ENCODE measurements at places on chromosomes 2 and 18.
A peak's percentile ranks its signal among the peaks of the same experiment; 100 is the strongest.

- no peak for DNase-seq
Measured at GRCh38 chr2:43329637-43330036, 103.2 kb upstream of the ZFP36L2 start.

- DNase-seq, result peak; percentile 99
Measured at GRCh38 chr2:212477571-212477970, 61.0 kb downstream of the ERBB4 start.

DNA sequence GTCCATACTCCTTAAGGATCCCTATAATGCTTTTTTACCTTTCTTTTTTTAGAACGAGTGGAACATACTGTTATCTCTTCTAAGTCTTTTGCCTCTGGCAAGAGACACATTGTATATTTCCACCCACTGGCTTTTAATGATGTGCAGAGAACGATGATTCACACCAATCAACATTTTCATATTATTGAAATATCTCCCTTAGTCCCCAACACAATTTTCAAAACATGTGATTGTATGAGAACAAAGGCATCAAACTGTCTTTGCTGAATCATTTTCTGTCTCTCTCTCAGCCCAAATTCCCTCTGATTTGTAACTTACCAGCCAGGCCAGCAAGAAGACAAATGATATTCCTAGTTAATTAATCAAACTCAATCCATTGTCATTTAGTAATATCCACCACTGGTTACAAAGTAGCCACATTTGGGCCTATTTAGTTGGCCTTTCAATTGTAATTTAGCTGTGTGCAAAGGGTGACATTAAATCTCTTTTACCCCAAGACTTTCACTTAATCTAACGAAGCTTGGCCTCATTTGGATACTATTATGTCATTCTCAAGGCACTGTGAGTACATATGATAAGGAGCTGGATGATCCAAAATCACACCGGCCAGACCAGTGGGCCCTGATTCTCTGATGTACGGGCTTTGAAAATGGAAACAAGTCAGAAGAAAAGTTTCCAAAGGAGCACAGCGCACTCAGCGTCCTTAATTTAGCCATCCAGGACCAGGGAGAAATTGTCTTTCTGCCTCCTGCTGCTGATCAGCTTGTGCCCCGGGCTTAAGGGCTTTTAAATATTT is 185.1 kb downstream of the SCG2 start:
- no peak for DNase-seq

- no peak for DNase-seq
Measured at GRCh38 chr18:6561420-6561861, 146.7 kb upstream of the L3MBTL4 start.

DNA sequence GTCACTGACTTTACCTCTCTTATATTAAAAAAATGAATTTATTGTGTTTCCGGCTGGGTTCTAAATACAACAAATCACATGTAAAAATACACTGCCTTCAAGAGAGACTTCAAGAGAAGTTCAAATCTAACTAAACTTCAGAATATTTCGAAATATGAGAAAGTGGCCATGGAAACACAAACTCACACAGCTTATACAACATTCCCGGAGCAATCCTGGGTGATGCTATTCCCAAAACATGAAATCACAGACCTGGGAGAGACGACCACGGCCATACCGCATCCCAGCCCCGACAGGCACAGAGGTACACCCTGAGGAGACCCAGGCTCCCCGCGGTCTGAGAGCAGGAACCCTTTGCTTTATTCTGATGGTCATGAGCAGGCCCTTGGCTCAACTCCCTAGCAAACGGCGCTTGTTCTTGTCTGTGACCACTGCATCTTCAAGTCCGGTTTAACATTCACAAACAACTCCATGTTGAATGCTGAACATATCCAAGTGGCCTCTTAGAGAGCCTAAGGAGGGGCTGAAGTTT is 185.4 kb upstream of the REV1 start:
- no peak for DNase-seq

- no peak for DNase-seq
Measured at GRCh38 chr2:211503856-211504255, 947.5 kb downstream of the CPS1 start.

DNA sequence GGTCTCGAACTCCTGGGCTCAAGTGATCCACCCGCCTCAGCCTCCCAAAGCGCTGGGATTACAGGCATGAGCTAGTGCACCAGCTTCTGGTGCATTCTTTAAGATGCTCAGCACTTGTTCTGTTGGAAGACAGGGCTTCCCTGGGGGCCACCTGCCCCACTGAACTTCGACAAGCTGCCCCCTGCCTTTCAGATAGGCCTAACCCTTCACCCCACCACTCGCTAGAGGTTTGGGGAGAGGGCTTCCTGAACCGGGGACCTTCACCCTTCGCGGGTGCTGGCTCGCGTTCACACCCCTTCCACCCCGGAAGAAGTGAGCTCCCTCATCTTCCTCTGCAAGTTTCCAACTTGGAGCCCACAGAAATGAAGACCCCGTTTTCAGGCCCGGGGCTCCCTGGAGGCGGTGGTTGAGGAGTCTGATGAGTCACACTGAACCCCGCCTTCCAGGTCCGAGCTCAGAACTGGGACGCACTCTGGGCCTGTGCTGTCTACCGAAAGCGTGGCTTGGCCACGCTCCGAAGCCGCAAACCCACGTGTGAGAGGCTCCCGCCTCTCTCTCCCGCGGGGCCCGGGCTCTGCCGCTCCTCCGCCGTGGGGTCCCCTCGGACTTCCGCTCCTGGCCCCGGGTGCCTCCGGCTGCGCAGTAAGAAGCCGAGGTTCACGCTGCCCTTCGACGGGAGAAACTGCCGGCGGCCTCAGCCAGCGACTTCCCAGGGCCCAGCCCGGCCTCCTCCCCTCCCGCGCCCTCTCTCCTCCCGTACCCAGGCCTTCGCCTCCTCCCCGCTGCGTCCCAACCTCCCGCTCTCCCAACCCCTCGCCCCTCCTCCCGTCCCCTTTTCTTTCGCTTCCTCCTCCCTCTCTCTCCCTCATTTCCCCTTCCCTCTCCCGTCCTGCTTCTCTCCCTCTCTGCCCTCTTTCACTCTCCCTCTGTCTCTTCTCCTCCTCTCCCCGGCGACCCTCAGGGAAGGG is 47.5 kb upstream of the SP3 start:
- no peak for DNase-seq

DNA sequence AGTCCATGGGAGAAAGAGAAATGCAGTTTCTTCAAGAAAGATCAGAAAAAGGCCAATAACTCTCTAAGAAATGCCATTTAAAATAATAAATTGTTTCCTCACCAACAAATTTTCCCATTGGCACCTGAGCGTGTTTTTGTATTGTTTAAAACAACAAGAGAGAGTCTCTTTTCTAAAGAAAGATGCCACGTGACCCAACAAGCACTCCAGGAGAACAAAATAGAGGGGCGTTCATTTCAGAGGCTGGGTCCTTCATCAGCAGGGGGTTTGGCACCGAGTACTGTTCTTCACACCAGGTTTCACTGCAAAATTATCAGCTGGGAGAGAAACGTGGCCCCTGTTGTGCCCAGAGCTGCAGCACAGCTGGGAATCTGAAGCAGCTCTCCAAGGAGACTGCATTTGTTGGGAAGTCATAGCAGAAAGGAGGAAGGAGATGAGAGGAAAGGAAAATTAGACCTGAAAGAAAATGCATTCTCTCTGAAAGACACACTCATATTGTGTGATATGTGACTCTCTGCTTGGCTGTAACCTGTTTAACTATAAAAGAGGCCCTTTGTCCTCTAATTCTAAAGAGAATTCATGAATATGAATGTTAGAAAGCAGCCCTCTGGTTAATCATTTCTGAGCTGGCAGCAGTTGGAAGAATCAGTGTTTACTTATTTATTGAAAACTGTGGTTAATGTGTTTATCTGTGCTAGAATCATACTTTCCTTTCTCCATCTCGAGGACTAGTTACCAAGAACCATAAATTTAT is 205.3 kb upstream of the CDH20 start:
- DNase-seq, result no peak

- peak; percentile 10 for DNase-seq
Measured at GRCh38 chr2:41602341-41602740, 445.5 kb upstream of the PKDCC start.

DNA sequence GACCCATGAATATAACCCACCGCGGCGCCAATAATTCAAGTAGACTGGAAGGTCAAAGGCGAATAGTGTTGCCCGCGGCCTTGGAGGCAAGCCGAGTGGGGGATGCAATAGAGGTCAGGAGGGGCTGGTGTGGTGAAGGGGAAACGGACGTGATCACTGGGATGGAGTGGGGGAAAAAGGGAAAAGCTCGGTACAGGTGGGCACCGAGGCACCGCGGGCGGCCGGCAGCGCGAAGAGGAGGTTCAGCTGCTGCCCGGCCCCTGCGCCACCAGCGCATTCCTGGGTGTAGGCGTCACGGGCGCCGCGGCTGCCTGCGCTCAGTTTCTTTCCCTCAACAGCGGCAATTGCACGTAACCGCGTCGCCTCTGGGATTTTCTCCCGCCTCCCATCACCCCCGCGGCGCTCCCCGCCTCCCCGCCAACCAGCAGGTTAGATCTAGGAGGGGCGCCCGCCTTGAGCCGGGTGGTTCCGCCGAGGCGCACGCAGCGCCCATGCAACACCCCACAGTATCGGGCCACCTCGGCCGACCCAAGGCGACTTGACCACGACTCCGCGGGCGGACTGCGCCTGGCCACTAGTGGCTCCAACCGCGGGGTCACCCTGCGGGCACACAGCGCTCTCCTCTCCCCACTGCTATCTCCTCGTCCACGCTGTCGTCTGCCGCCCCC is 1.5 kb downstream of the RND3 start:
- DNase-seq, result peak; percentile 26

DNA sequence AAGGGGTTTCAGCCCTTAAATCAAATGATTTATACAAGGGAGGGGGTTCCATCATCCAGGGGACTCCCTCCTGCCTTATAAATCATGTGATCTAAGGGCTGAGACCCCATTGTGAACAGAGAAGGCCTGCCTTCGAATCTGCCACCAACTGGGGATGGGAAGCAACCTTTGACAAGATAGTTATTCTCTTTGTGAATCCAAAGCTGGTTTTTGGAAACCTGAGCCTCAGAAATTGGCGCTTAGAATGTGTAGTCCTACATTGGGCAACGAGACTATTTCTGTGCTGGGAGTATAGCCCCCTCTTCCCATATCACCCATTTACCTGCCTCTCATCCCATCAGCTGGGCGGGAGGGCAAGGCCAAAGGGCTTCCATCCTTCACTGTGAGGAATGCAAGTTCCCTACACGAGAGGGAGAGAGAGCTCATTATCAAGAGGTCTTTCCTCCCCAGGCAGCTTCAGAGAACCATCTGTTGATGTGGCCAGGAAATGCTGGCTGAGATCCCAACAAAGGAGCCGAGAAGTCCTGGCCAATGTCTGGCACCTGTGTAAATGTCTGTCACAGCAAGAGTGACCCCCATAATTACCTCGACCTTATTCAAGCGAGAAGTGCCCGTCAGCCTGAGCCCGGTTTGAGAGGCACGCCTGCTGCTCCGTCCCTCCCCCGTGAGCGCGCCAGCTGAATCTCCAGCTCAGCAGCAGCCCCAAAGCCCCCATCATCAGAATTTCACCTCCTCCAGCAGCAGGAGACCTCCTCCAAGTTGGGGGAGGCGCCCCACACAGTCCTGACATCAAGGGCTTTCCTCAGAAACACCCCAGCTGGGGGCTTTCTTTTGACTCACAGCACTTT is 48.4 kb upstream of the APCDD1 start:
- peak; percentile 70 for DNase-seq

GRCh38 chr2:27049422-27050280 is 1.8 kb upstream of the AGBL5 start:
- DNase-seq, result no peak

DNA sequence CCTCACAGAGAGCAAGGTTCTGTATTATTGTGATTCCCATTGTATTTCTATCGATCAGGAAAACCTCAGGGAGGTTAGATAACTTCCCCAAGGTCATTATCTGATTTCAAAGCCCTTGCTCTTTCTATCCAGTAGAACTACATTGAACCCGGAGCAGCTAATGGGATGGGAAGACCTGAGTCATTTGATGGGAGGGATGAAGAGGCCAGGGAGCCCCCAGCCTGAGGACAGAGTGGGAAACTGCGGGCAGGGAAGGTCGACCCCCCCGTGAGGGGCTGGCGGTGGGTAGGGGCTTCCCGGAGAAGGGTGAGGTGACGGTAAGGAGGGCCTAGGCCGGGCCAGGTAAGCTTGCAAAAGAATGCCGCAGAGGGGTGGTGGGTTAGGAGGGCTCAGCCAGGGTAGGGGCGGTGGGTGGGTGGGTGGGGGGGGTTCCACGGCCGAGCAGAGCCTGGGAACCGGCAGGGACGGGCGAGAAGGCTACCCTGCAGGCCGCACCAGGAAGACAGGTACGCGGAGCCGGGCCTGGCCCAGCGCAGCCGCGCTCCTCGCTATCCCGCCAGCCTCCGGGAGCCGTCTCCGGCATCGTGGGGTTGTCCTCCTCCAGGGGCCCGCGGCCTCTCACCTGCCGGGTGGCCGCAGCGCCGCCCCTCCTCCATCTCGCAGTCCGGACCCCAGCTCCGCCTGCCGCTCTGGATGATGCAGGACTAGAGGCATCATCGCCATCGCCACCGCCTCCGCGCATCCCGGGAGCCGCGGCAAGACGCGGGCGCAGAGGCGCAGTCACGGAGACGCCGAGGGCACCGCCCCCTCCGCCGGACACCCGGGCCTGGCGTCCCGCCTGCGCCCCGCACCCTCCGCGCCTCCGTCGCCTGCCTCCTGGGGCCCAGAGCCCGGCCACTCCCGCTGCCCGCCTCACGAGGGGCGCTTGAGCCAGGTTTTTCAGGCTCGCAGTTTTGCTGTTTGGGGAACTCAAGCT is at the start of gene GPR75:
GPR75 (minus strand) TSS at position 762 of the 976 bp plus-strand sequence. CDS start 5,211 bp downstream, outside the sequence.
- DNase-seq, result no peak

- no peak for DNase-seq
Measured at GRCh38 chr2:161972866-161973265, 101.1 kb downstream of the DPP4 start.

- no peak for DNase-seq
Measured at GRCh38 chr2:240383871-240384700, 51.4 kb upstream of the GPC1 start.

DNA sequence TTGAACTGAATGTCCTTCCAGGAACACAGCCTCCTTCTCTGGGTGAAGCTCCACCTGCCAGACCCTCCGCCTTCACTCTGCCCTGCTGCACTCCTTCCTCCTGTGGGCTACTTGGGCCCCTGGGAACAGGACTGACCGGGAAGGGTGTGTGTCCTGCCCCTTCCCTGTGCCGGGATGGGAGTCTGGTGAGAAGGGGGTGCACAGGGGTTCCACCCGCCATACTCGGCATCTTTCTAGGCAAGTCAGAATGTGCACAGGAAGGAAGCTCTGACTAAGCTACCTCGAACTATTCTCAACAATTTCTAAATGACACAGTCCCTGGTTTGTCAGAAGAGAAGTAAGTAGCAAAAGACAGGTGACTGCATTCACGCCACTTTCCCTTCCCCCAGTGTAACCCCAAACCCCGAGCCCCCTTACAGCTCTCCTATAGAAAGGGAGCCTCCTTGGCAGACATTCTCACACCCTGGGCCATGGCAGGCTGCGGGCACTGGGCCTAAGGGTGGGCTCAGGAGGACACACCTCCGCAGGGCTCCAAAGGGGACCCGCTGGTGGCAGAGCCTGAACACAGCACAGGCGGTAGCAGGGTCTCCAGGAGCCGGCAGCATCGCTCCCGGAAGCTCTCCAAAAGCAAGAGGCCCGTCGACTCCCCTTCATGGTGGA is 184.1 kb downstream of the HDAC4 start:
- DNase-seq, result no peak

Data from NCI-H446 treated with DMSO at 0.1 percent for 48 hours (cell line).